ENCODE measurements at places on chromosomes 1 and 21. TPM values are rescaled to one million over a fixed set of nuclear protein-coding genes. Genes with fewer than 3 reads are reported as not detected.

SEMA4A gene
- total RNA-seq, result 1.6 TPM

ITPKB gene
- total RNA-seq, result 52.4 TPM

PCBP3 gene
- 8.6 TPM for total RNA-seq

- no peak overlapping the region for H3K27ac ChIP-seq
- H3K27me3 ChIP-seq, result no peaks in the 10 kb centered on the region
- H3K4me1 ChIP-seq, result no peaks in the 10 kb centered on the region
- no peak overlapping the region for H3K4me3 ChIP-seq
Measured at GRCh38 chr1:11714831-11715575, 20.9 kb upstream of the AGTRAP start.

GRCh38 chr1:47527653-47528272 is 89.9 kb downstream of the FOXD2 start:
- H3K4me1 ChIP-seq, result peaks cover 3% of the 10 kb centered on the region
- no peak overlapping the region for H3K4me3 ChIP-seq
- H3K27ac ChIP-seq, result no peak overlapping the region
- H3K27me3 ChIP-seq, result no peaks in the 10 kb centered on the region
- DNase-seq, result no peak

DNA sequence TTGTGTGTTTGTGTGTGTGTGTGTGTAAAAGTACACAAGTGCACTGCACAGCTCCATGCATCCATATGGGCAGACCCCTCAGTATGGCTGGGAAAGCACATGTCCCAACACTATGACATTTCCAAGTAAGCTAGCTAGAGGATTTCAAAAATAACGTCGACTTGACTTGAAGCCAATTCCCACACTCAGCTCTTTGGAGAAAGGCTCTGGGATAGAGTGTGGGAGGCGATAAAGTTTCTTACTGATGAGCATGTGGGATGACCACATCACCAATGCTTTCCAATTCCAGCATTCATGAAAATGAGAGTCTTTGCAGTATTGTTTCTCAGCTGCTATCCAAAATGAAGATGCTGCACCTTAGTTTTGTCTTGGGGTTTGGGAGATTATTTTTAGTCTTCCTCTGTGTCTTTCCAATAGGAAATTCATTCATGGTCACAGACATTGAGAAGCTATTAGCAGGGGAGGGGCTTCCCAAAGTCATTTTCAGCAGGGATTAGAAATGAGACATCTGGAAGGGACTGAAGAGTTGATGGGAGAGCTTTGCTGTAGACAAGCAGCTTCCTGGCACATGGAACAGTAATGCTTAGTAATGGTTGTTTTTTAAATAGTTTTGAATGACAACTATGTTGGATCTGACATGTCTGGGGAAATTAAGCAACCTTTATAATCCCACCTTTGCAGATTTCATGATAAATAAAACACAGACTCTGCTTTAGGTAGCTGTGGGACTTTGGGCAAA is 143.5 kb downstream of the ASTN1 start:
- H3K4me1 ChIP-seq, result no peaks in the 10 kb centered on the region
- H3K4me3 ChIP-seq, result no peak overlapping the region
- no peaks in the 10 kb centered on the region for H3K27me3 ChIP-seq
- H3K27ac ChIP-seq, result no peak overlapping the region

GRCh38 chr1:6270401-6270800 is 9.5 kb upstream of the GPR153 start:
- DNase-seq, result no peak
- no peaks in the 10 kb centered on the region for H3K36me3 ChIP-seq
- no peaks in the 10 kb centered on the region for H3K27me3 ChIP-seq
- H3K27ac ChIP-seq, result peak overlapping the region; percentile 27
- no peaks in the 10 kb centered on the region for H3K4me1 ChIP-seq

- H3K4me1 ChIP-seq, result no peaks in the 10 kb centered on the region
- no peaks in the 10 kb centered on the region for H3K27me3 ChIP-seq
- H3K27ac ChIP-seq, result no peak overlapping the region
- DNase-seq, result no peak
- no peaks in the 10 kb centered on the region for H3K36me3 ChIP-seq
- no peak overlapping the region for H3K4me3 ChIP-seq
Measured at GRCh38 chr1:222346955-222347354, 200.9 kb downstream of the HHIPL2 start.
